Left ventricle myocardium inferior (tissue), 1 donor: ENCODE measurements at places on chromosomes 11 and 22.

DNA sequence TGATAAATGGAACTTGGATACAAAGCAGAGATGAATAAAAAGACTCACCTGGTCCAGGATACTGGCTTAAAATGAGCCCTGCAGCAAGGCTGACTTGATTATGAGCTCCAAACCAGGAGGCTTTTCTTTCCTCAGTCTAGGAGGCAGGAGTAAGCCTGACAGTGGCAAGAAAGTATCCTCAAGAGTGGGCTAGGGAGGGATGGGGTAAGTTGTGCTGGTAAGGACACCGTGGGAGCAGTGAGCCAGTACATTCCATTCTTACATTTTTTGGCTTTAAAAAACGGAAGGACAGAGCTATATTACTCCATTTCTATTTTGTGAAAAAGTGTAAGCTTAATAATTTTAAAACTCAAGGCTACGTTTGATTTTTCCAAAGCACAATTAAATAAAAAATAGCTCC lies 187.1 kb upstream of the DDI1 start:
- no peak for DNase-seq

DNA sequence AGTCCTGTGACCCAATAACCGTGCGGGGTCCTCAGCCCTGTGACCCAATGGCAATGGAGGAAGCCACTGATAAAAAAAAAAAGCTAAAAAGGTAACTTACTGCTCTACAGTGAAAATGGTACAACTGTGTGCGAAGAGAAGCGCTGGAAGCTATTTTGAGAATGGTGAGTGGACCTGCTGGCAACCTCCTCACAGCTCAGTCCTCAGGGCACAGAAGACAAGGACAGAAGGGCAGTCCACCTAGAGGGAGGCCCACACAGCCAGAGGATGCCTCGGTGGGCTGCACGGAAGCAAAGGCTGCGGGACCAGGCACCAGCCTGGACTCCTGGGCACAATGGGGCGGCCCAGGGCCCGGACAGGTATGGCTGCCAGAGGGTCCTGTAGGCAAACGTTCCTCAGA lies 35.6 kb downstream of the BRD1 start:
- DNase-seq = no peak

DNA sequence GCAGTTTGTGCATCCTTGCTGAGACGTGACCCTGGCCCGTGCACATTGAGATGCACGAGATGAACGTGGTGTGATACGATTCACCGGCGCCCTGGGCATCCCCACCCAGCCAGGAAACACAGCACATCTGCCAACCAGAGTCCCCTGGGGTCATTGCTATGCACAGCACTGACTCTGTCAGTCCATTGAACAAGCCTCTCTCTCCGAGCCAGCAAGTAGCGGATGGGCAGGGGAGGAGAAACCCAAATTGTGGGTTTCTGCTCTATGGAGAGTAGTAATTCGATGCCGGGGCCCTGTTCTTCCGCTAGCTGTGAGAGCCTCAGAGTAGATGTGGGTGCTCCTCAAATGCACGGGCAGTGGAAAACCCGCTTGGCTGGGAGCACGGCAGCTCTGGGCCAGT lies 85.1 kb downstream of the ARHGAP8 start:
- DNase-seq = no peak

DNA sequence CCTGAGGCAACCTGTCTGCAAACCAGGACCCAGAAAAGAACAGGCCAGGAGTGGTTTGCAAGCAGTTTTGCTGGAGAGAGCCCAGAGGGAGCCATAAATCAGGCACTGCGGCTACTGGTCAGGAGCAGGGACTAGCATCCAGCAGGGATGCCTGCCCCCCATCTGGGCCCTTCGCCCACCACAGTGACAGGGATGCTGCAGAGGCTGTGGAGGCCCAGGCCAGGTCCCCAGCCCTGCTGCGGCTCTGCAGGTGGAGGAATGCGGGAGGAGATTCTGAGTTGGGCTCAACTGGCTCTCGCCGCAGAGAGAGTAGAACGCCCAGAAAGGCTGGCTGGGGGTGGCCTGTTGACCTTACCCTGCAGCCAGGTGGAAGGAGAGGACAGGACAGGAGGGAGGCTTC lies 16.4 kb upstream of the NEFH start:
- no peak for DNase-seq
